ENCODE measurements at places on chromosomes 7 and 10.

DNA sequence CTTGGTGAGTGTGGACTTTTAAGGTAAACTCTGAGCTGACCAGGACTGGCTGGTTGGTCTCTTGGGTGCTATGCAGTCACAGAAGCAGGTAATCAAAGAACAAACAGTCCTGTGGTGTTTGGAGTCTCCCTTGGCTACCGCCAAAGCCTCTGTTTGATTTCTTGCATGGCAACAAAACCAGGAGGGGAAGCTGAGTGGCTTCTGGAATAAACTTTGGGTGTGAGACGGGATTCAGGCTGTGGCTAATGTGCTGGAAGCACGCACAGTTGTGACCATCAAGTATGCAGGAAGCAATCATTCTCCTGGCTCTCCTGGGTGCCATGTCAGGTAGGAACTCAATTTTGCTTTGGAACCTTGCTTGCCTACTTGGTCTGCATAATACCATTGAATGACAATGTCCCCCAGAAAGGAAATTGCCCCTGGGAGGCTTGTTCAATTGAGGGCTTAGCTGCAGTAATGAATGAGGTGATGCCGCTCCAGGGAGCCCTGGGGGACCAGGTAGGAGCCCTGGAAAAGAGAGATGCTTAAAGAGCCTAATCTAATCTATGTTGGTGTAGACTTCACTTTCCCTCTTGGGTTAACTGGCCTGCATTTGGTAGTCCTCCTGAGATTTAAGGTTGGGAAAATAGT is at the start of gene CDHR3:
TSS of gene CDHR3 (plus strand) at position 227 of the 630 bp plus-strand sequence. CDS start at position 282, 55 bp downstream.
- no peak for DNase-seq

DNA sequence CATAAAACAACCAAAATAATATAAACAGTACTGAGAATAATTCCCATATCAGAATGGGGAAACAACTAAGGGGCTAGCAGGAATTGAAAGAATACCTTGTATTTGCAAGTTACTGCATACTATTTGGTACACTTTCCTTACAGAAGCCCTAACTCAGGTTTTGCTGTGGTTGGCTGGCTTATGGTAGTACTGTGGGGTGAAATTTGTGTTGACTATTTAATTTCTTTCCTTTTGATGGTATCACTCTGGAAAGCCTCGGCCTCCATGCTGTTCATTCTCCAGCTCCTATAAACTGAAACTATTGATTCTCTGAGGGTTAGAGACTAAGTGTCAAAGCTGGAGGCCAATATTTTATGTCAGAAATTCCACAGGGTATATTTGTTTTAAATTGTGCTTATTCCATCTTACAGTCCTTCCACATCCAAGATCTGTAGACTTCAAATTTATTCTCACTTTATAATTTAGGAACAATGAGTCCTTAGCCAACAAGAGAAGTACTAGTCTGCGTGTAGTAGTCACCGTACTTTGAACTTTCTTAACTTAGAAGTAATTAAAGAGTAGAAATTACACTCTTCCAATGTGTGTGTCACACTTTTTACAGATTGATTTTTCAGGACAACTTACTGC is 13.4 kb downstream of the SKIDA1 start:
- DNase-seq: no peak

DNA sequence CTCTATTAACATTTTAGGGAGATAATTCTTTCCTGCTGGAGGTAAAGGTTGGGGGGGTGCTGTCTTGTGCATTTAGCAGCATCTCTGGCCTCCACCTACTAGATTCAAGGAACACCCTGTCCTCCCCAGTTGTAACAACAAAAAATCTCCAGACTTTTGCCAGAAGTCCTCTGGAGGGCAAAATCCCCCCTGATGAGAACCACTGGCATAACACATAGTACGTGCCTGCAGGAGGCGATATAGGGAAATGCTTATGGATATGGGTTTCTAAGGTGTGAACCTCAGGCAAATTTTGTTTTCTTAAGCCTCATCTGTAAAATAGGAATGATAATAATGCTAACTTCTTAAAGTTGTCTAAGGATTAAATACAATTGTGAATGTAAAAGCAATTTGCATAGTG is 2.9 kb upstream of the OSBPL3 start:
- no peak for DNase-seq

DNA sequence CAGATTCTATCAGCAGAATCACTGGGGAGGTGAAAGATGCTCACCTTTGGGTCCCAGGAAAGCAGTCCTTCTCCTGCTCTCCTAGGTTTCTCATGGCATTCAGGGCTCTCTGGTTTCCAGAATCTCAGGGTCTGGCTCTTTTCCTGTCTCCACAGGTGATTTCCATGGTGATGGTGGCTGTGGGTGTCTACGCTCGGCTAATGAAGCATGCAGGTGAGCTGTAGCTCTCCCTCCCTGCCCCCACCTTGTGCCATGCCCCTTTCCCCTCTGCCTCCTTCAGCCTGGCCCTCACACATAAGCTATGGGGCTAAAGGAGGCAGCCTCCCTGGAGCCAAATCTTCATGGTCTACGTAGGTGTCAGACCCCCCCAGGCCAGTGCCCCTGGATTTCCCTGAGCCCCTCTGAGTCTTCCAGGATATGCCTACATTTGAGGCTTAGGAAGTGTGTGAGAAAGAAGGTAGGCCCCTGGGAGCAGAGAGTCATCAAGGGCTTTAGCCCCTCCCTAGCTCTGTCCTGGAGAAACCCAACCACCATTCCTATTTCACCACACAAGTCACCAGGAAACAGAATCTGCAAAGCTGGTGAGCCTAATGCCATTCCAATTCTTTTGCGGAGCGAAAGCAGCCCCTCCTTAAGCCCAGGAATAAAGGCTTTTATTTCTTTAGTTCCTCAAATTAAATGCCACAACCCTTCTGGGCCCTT is 17.2 kb downstream of the TSPAN33 start:
- no peak for DNase-seq

DNA sequence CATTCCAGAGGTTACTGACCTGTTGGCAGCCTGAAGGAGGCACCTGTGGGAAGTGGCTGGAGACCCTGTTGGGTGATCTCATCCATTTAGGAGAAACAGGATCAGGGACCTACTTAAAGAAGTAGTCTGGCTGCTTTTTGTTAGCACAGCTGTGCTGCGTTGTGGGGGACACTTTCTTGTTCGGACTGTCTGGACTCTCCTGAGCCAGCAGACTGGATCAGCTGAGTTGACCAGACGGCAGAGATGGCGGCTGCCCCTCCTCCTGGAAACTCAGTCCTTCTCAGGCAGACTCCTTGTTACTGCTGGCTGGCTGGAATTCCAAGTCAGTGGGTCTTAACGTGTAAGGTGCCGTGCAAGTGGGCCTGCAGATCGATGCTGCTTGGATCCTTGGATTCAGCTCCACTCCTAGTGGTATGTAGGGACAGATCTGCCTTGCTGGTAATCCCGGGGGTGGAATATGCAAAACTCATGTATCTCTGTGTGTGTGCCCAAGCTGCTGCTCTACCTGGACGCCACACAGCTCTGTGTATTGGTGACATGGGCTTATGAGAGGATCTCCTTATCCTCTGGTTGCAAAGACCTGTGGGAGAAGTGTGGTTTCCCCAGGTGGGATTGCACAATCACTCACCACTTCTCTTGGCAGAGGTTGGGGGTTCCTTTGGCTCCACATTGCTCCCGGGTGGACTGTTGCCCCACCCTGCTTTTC is 87.3 kb downstream of the CCSER2 start:
- no peak for DNase-seq

- DNase-seq: peak; percentile 77
These were observed 399.5 kb upstream of the ANKRD30A start for GRCh38 chr10:36725581-36726520.

- no peak for DNase-seq
These were observed 62.4 kb downstream of the HIBADH start for GRCh38 chr7:27600247-27600646.

DNA sequence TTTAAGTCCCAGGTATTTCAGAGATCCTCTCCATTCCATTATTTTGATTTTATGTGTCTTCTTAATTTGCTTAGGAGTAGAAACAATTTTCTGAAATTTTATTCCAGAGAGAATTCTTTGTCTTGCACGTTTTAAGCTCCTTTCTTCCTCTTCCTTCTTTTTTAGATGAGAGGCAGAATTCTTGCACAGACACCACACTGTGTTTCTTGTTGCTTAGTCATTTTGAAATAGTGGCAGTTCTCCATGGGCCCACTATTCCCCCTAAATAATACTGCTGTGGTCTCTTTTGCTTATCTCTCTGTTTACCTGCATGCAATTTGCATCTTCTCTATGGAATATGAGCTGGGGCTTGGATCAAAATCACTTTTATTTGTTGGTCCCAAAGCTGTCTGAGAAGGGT is 54.3 kb upstream of the WAC start:
- DNase-seq: no peak

- DNase-seq: no peak
These were observed 83.7 kb downstream of the PRLHR start for GRCh38 chr10:118511711-118512110.

GRCh38 chr10:96834120-96834519 is 2.0 kb downstream of the LCOR start:
- DNase-seq: no peak

DNA sequence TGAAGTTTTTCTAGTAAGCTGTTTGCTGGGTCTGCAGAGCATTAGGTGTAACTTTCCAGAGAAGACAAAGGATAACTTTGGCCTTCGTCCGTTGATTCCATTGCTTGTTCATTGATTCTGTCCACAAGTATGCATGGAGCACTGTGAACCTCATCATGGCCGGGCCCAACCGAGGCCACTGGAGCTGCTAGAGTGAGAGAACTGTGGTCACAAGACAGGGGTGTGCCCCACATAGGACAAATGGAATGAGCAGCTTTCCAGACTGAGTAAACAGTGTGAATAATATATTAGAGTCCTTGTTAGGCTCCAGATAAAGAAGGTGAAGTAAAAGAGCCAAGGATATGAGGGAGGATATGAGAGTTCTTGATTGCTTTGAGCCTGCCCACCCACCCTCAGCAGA is 24.9 kb downstream of the MBL2 start:
- no peak for DNase-seq

DNA sequence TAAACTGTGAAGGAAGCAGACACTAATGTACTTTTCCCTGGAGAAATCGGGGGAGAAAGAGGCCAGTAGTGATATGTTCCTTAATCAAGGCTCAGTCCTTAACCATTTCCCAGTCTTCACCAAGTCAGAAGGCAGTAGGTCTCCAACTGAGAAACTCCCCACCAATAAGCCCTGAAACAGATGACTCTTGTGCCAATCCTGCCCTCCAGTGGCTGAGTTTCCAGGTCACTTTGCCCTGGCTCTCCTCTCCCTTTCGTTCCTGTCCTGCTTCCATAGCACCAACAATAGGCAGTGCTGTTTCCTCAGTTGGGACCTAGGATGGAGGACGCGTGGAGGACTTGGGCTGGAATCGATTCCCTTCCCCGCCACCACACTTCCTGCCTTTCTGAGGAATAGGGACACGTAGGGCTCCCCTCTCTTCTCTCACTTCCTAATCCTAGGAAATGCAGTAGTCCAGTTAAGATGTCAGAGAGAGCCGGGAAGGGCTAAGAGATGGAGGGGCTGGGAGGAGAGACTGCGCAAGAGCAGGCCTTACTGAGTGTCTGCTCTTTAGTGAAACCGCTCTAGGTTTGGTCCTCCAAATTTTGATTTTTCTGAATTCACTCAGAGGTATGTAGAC is 23.4 kb downstream of the ATOH7 start:
- DNase-seq: peak; percentile 65

DNA sequence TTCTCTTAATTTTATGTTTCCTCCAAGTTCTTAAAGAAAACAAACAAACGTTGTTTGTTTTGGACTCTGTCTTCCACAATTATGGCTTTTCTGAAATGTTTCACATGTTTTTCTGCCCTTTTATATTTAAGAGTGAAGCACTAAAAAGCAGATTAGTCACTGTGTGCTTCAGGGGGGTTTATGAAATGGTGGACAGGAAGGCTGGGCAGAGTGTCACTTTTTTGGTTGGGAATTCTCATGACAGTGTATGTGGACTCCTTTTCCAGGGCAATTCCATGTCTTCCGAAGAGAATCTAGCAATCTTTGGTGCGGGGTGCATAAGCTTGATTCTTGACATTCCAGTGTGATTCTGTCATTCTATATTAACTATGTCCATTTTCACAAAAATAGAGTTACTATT is 669.4 kb downstream of the PARD3 start:
- no peak for DNase-seq

- no peak for DNase-seq
These were observed 10.6 kb downstream of the GLI3 start for GRCh38 chr7:42226354-42226941.

DNA sequence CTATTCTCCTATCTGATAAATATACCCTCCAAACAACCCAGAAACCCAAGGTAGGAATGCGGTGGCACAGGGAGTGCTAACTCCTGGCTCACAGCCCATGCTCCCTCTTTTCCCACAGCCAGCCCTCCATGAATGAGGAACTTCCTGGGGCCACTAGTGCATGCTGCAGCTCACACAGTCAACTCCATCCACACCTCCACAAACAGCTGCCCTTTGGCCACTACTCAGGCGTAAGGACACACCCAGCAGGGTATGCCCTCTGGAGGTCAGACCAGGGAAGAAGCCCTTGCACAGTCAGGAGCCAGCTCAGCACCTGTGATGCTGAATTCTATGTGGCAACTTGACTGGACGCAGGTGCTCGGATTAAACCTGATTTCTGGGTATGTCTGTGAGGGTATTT is 85.2 kb upstream of the PIK3CG start:
- DNase-seq: no peak

DNA sequence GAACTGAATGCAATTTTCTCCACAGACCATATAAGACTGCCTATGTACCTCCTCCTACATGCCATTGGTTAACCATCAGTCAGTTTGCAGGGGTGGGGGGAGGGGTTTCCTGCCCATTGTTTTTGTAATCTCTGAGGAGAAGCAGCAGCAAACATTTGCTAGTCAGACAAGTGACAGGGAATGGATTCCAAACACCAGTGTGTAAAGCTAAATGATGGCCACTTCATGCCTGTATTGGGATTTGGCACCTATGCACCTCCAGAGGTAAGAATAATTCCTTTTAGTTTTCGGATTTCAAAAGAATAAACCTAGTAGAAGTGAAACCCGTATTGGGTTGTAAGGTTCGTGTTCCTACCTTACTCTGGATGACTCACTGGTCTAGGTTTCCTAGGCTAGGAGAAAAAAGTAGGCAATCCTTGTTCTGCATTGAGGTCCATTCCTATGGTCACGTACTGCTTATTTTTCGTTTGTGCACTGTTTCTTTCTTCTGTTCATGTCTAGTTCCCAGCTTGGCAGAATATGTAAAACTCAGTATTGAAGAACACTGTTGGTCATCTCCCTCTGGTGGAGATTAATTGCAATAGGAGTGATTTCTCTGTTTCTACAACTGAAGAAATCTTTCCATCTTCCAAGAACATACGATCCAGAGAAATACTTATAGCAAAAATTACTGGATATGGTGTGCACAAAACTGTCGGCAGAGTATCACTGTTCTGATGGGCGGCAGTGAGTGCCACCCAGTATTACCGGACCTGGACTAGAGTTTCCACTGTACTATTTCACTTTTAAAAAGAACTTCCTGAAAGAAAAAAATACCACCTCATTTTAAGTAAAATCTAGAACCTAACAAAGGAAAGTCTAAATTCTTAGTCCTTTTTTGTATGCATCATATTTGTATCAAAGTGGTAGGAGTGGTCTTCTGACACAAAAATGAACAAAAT is at the start of gene AKR1C3:
TSS of gene AKR1C3 (plus strand) at position 150 of the 941 bp plus-strand sequence. CDS start at position 181, 31 bp downstream.
- DNase-seq: no peak

GRCh38 chr7:75889223-75889825 is 10.5 kb downstream of the RHBDD2 start:
- no peak for DNase-seq

- no peak for DNase-seq
These were observed 138.8 kb downstream of the CFAP58 start for GRCh38 chr10:104492329-104492940.

- DNase-seq: no peak
These were observed 22.6 kb downstream of the MYO1G start for GRCh38 chr7:44956157-44956766.

- no peak for DNase-seq
These were observed 376.1 kb downstream of the PLXNA4 start for GRCh38 chr7:132200141-132200540.

- no peak for DNase-seq
These were observed 89.5 kb downstream of the THSD7A start for GRCh38 chr7:11742496-11742895.
